ENCODE measurements at places on chromosomes 2 and 18. TPM values are rescaled to one million over a fixed set of nuclear protein-coding genes. Genes with fewer than 3 reads are reported as not detected.

KYNU gene
- 1.8 TPM for total RNA-seq

MZT2B gene
- total RNA-seq = 66.9 TPM

ARHGEF33 gene
- total RNA-seq = 1.2 TPM

ASB18 gene
- not detected for total RNA-seq

GCKR gene
- total RNA-seq = 0.51 TPM

LIPG gene
- 8.9 TPM for total RNA-seq

CFAP65 gene
- total RNA-seq = not detected

TWIST2 gene
- 16.0 TPM for total RNA-seq

CAPN10 gene
- 25.8 TPM for total RNA-seq

MTCL1 gene
- 28.5 TPM for total RNA-seq
